ENCODE measurements at places on chromosomes 7 and 10.

GRCh38 chr10:36507715-36508114 lies 617.7 kb upstream of the ANKRD30A start:
- DNase-seq: no peak

GRCh38 chr10:15808204-15808797 lies 52.0 kb downstream of the MINDY3 start:
- DNase-seq: no peak

DNA sequence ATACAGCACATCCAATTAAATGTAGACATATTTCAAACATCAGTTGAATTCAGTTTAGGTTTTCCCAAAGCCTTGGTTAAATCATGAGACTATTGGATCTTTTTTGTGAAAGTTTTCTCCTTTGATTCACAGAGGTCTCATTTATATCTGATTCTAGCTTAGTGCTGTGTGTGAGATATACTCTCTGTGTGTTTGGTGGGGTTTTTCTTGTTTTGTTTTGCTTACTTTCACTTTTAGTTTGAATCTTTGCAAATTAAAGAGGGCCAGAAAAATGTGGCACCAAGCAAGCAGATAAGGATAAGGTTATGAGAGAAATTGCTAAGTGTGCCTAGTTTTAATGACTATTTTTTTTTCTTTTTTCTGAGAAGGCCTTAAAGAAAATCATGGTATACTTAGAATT lies 12.6 kb upstream of the OR6B1 start:
- DNase-seq: no peak

DNA sequence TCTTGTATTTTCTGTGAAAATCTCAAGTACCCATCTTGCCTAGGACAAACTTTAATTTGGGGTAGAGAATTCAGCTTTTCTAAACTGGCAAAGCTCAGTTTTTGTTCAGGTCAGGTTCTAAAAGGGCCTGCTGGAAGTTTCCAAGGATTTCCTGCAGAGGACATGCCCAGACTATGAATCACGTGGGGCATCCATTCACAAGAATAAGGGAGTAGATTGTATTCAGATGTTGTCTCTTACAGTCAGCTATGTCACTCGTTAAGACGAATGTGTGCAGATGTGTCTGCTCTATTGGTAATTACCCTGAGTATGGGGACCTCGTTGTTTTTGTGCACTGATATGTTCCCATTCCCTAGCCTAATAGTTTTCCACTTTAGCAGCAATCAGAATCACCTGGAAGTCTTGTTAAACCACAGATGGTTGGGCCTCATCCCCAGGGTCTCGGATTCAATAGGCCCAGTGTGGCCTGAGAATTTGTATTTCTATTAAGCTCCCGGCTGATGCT lies 81.0 kb upstream of the ITPRID1 start:
- DNase-seq: no peak

DNA sequence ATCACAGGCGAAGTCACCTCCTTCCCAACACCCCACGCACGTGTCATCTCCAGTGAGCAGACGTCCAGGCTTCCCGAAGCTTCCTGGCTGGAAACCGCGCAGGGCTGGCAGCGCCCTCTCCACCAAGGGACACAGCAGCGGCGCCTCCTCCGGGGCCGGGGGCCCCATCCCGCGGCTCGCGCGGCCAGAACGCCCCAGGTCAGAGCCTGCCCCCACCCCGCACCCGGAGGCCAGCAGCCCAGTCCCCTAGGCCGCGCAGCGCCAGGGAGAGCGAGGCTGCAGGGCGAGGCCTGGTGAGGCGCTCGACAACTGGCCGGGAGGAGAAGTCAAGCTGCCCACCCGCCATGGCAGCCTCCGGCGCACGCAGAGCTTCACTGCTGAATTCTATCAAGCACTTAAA lies 247.0 kb downstream of the SEMA3D start:
- no peak for DNase-seq

DNA sequence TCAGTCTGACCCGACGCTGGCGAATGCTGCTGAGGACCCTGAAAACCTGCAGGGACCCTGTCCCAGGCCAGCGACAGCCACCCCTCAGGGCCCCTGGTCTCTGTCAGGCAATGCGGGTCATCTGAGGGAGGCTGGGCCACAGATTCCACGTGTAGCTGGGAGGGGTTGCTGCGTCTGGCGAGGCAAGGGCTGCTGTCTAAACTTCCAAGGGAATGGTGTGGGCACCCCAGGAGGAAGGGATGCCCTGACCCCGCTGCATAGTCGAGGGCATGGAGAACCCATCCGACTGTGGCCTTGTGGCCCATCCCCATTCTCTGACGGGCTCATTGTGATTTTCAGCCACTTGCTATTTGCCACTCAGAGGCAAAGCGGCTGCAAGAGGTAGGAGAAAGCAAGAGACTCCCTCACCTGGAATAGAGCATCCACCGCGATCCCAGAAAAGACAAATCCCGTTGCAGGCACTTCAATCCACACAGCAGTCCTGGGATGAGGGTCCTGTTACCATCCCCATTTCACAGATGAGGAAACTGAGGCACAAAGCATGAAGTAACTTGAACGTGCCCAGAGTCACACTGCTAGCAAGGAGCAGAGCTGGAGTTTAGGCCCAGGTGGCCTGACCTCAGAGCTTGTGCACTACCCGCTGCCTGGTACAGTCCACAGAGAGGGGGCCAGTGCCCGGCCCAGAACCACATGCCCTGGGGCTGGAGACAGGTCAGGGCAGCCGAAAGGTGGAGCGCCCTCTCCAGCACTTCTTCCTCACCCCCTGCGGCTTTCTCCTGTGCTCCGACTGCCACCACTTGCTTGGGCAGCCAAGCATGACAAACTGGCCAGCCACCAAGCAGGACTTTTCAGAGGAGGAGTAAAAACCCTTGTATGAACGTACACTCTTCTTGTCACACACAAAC lies 163.8 kb upstream of the KLF14 start:
- no peak for DNase-seq

- DNase-seq: no peak
Observed at GRCh38 chr10:79132681-79133381, 64.1 kb downstream of the ZMIZ1 start.

GRCh38 chr7:15352421-15353206 lies 209.2 kb downstream of the AGMO start:
- no peak for DNase-seq

DNA sequence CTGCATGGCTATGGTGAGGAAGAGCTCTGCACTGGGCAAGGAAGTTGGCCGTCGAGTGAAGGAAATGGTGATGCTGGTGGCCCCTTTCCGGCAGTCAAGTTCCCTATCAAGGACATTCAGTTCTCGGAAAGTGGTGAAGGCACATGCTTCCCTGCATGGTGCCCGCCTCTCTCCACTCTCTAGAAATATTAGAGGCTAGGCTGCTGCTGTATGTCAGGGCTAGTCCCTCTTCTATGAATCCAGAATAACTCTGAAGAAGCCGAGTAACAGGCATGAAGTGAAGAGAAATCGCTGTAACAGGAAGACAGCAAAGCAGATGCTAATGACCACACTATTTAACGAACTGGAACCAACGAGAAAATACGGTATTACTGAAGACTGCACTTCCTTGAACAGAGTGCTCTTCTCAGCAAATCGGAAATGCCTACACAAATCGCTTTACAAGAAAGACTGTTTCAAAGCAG lies 5.4 kb downstream of the IDI1 start:
- no peak for DNase-seq

DNA sequence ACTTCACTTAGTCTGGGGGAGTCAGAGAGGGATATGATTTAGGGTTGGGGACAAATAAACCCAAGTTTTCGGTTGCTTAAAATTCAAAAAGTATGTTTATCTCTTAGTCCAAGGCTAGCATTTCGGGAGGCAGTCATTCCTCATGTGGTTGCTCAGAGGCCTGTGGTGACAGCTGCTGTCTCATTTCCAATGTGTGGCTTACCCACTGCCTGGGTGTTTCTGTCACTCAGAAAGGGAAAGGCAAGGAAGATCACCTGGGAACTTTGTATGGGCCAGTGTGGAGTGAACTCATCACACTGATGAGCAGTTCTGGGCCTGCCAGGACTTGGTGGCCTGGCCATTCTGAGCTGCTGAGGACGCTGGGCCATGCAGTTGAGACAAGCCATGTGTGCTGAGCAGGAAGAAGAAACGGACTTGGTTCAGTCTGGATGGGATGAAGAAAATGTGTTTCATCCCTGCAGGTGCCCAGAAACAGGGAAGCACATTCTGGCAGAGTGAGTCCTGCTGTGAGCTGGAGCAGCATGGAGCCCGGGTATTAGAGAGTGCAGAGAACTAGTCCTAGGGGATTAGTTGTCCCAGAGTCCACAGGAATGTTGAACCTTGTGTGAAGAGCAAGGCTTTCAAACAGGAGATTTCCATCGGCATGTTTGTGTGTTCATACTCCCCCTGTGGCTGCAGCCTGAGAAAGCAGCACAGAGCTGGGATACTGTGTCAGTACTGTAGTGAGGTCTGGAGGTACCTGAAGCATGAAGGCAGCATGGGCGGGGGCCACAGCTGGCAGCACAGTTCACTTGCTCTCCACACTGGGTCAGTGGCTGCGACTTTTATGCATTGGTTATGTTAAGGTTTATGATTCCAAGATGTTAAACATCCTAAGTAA lies 211.1 kb upstream of the IGFBP3 start:
- no peak for DNase-seq

DNA sequence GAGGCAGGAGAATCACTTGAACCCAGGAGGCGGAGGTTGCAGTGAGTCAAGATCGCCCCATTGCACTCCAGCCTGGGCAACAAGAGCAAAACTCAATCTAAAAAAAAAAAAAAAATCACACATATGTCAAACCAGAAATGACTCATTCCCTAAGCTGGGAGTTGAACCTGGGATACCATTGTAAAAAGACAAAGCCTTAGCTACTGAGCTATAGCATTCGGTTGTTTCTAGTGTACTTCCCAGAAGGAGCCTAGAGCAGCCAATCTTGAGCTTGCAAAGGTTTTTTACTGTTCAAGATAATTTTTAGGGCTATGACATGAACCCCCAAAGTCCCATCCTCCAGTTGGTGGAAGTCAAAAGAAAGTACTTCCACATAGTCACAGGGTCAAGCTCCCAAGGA lies 87.9 kb downstream of the ZNF467 start:
- DNase-seq: no peak

DNA sequence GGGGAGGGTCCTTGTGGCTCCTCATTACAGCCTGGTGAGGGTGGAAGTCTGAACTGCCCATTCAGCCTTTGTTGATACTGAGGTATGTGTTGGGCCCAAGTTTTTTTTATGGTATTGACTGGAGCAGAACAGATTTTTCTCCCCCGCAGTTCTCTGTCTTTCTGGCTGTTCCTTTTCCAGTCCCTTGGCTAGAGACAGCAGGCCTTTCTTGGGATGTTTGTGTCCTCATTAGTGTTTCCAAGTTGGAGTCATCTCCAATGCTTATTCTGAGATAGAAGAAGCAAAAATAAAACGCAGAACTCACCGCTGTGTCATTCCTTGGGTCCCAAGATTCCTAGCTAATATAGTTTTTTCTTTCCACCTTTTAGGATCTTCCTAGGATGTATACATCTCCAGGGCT lies 193.3 kb downstream of the RAMP3 start:
- no peak for DNase-seq

All from SHP77 (cell line).